ENCODE measurements at places on chromosomes 7 and 10.

DNA sequence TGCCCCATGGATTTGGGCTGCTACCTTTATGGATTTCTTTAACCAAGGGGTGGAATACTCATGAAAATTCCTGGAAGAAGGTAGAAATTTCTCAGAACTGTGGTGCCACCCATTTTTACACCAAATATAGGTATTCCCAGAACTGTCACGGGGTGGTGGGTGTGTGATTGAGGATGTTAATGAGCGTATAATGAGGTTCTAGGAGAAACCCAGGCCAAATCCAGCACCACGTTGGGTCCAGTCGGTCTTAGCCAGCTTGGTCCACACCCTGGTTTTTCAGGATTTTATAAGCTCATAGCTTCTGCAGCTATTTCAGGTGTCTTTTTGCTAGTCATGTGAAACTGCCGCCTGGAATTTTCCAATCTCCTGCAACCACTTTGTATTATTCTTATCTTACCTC, 83.3 kb downstream of the HECW1 start:
- DNase-seq: no peak

GRCh38 chr10:43112608-43112961, 25.7 kb upstream of the CSGALNACT2 start:
- DNase-seq: no peak

DNA sequence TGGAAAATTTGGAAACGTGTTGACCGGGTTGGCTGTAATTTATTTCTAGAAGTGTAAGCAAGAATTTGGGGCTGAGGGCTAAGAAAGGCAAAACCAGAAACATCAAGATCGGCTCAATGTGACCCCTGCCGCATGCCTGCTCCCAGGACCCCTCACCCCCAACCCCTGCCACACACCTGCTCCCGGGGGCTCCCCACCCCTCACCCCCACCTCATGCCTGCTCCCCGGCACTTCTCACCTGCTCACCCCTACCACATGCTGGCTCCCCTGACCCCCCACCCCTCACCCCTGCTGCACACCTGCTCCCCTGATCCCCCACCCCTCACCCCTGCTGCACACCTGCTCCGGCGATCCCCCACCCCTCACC, 19.0 kb upstream of the CFAP46 start:
- DNase-seq: no peak

- DNase-seq: no peak
These were observed 19.5 kb downstream of the AGR2 start for GRCh38 chr7:16785321-16785720.

GRCh38 chr7:28222636-28223035, 42.0 kb upstream of the JAZF1 start:
- DNase-seq: no peak

- DNase-seq: no peak
These were observed 148.7 kb downstream of the MYOF start for GRCh38 chr10:93333278-93333978.

GRCh38 chr10:35191523-35191922, 64.9 kb downstream of the CREM start:
- DNase-seq: no peak

DNA sequence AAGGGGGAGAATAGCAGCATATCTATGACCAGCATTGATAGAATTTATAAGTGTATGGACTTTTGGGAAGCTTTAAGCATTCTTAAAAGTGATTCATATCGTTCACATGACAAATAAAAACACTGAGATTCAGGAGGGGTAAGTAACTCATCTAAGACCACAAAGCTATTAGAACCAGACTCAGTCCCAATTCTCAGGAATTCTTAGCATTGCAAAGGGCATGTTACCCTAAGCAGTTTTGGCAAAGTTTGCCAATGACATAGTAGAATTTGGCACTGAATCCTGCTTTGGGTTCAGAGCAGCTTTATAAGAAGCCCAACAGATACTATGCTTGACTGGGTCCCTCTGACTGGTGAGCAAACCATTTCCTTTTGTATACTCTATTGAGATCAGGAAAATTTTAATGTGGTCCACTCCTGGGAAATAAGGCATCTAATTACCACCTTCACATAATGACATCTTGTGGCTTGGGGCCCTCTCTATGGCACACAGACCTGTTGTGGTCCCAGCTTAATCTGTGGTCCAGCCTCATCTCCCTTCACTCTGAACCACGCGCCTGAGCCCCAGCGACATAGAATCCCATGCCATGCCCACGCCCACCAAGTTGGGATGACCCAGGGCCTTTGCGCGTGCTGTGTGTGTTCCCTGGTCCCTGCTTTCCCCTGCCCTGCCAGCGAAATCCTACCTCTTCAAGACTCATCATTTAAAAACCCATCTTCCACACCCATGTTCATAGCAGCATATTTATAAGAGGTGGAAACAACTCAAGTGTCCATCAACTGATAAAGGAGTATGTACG, 37.5 kb upstream of the DOCK1 start:
- no peak for DNase-seq

DNA sequence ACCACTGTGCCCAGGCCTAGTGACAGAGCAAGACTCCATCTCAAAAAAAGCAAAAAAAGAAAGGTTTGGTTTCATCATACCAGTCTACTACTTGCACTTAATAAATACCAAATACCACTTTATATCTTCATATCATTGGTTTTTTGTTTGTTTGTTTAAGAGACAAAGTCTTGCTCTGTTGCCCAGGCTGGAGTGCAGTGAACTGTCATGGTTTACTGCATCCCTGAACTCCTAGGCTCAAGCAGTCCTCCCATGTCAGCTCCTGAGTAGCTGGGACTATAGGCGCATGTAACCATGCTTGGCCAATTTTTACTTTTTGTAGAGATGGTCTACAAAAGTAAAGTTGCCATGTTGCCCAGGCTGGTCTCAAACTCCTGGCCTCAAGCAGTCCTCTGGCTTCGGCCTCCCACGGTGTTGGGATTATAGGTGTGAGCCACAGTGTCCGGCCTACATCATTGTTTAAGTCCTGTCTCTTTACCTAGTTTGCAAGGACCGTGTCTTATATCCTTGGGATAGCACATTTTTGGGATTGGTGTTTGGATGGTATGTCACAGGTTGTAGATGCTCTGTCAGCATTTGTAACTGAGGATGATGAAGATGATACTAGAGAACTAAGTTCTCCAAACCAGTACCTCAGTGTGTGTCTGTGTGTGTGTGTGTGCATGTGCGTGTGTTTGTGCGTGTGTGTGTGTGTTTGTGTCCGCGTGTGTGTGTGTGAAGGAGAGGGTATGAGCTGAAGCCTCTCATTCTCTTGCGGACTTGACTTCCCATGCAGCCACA, 9.3 kb downstream of the LMTK2 start:
- DNase-seq: no peak

DNA sequence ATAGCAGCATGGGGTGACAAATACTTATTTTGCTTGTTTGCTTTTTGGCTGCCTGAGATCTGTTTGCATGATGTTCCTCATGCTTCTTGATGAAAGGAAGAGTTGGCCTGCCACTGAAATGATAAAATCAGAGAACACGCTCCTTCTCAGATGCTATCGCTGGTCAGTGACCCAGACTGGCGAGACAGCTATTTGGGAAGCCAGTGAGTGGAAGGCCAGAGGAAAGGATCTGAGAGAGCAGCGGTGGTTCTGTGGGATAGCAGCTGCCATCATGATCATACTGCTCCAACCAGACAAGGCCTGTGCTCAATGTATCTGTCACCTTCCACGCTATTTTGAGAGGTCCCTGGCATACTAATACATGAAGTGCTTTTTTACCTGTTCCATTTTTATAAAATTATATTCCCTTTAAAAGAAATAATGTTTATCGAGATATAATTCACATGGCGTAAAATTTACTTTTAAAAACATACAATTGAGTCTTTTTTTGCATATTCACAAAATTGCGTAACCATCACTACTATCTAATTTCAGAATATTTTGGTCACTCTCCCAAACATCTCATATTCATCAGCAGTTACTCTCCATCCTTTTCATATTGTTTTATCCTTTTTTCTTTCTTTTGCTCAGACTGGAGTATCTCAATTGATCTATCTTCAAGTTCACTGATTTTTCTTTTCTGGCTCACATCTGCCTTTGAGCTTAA, 695.1 kb downstream of the TNS3 start:
- DNase-seq: no peak

GRCh38 chr10:121764233-121764942, 163.4 kb downstream of the ATE1 start:
- DNase-seq: no peak

DNA sequence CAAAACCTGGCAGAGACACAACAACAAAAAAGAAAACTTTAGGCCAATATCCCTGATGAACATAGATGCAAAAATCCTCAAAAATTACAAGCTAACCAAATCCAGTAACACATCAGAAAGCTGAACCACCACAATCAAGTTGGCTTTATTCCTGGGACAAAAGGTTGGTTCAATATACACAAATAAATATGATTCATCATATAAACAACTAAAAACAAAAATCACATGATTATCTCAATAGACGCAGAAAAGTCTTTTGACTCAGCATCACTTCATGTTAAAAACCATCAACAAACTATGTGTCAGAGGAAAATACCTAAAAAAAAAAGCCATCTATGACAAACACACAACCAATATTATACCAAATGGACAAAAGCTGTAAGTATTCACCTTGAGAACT, 283.5 kb downstream of the THSD7A start:
- no peak for DNase-seq

- no peak for DNase-seq
These were observed 12.7 kb downstream of the SHH start for GRCh38 chr7:155799514-155799913.

- DNase-seq: no peak
These were observed 11.3 kb downstream of the DUSP5 start for GRCh38 chr10:110508806-110509544.

- no peak for DNase-seq
These were observed 234.2 kb upstream of the FZD8 start for GRCh38 chr10:35876248-35876647.

GRCh38 chr10:31884386-31884785, 44.2 kb downstream of the ARHGAP12 start:
- DNase-seq: no peak

DNA sequence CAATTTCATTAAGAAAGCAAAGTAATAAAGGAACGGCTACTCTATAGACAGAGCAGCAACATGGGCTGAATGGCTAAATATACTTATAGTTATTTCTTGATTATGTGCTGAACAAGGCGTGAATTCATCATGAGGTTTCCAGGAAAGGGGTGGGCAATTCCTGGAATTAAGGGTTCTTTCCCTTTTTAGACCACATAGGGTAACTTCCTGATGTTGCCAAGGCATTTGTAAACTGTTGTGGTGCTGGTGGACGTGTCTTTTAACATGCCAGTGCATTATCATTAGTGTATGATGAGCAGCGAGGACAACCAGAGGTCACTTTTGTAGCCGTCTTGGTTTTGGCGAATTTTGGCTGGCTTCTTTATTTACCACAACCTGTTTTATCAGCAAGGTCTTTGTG, 28.5 kb upstream of the ZMYND11 start:
- DNase-seq: no peak

- DNase-seq: peak; percentile 60
These were observed 798 bp upstream of the AUTS2 start for GRCh38 chr7:69597278-69598076.
